ENCODE measurements at places on chromosomes 4 and X. TPM values are rescaled to one million over a fixed set of nuclear protein-coding genes. Genes with fewer than 3 reads are reported as not detected.

The NMU gene
- polyA plus RNA-seq = 703 TPM

The FRMPD4 gene
- not detected for polyA plus RNA-seq

The GSX2 gene
- polyA plus RNA-seq = not detected

The CXCL6 gene
- not detected for polyA plus RNA-seq

The ADGRG2 gene
- polyA plus RNA-seq = not detected

The IQSEC2 gene
- polyA plus RNA-seq = 29.4 TPM

The PDZD11 gene
- 36.4 TPM for polyA plus RNA-seq

The SLC4A4 gene
- 0.05 TPM for polyA plus RNA-seq

The XAGE1A gene
- polyA plus RNA-seq = 227 TPM

The ZNF185 gene
- 0.38 TPM for polyA plus RNA-seq

The ENAM gene
- not detected for polyA plus RNA-seq

The ITGB1BP2 gene
- 4.0 TPM for polyA plus RNA-seq

The ZNF280C gene
- 3.6 TPM for polyA plus RNA-seq

The PLAC8 gene
- not detected for polyA plus RNA-seq

The PRICKLE3 gene
- polyA plus RNA-seq = 23.7 TPM

The HERC6 gene
- not detected for polyA plus RNA-seq

The WAS gene
- polyA plus RNA-seq = 3.8 TPM

The C1QTNF7 gene
- not detected for polyA plus RNA-seq

The RGN gene
- not detected for polyA plus RNA-seq

The VCX gene
- polyA plus RNA-seq = 9.8 TPM
